ENCODE measurements at places on chromosomes 13 and 19.

DNA sequence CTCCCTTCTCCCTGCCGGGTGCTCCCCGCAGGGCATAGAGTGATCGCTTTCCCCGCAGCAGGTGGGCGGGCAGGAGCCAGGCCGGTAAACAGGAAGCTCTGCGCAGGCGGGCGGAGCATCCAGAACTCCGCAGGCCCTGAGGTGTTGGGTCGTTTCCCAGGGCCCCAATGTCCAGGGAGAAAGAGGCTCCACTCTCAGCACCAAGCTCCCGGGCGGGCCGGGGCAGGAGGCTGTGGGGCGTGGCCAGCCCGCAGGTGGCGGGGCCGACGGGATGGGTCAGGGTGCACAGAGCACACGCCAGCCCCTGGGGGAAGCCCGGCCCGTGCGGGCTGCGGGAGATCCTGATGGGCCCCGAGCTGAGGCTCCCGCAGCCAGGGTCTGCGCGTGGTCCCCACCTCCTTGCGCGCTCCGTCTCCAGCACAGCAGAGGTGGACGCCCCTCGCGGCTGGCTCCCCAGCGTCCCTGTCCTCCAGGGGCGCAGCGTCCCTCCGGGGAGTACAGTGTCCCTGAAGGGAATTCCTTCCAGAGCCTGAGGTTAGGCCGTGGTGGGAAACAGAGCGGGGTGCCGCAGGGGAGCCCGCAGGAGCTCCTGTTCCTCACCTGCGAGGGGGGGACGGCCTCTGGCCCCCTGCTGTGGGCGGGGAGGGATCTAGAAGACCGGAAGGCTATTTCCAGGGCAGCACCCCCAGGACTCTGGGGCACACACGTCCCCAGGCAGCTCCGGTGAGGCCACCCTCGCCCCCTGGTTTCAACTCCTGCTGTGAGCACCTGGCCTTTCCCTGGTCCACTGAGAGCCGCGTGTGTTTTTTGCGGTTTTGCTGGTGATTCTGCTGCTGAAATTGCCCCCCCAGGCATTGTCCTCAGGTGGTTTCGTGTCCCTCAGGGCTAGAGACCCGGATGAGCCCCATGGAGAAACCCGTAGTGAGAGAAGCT is 12.2 kb downstream of the PIP5K1C start:
- no peak for DNase-seq

- no peak for DNase-seq
These were observed 649.6 kb upstream of the ATXN8OS start for GRCh38 chr13:69458013-69458412.

- no peak for DNase-seq
These were observed 13.4 kb upstream of the WDR18 start for GRCh38 chr19:970695-971094.

GRCh38 chr19:16519230-16519687 is 23.0 kb downstream of the CHERP start:
- no peak for DNase-seq

DNA sequence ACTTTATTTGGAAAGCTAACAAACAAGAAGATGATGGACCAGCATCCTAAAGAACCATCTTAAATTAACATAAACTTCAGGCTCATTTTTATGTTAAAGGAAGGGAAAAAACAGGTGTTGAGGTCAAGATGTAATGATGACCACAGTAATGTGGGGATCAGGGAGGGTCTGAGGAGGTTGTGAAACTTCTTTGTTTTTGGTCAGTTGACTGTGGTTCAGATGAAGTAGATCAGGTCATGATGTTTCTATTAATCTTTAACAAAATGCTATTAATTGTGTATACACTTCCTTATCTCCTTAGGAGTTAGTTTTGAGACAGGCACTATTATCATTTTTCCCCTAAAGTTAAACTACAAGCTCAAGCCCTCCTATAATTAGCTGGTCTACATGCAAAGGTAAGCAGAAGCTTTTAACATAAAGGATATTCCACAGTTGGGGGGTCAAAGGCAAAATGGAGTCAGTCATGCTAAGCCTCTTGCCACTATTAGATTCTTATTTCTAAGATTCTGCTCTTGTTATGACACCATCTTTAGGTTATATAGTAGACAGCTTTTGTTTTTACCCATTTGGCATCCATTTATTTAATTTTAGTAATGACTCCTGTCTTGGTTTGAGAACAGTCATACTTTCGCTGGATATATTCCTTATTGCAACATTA is 800.1 kb upstream of the PCDH9 start:
- no peak for DNase-seq

DNA sequence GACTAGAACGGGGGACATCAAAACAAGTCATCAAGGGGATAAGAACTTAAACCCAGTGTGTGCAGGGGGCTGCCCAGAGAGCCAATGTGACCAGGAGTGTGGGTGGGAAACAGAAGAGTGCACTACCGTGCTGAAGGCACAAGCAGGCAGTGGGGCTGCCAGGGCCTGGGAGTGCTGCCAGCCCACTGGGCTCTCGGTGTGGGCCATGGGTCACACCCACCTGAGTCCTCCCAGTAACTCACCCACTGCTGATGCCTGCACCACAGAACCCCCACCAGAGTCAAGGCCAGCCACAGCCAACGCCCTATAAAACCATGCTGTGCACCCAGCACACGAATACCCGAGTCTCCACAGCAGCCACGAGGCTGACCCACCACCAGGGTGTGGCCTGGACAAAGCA is 8.5 kb downstream of the MED26 start:
- peak; percentile 86 for DNase-seq
